Pancreas (tissue), 10 donors: ENCODE measurements at places on chromosomes 5 and 9.

DNA sequence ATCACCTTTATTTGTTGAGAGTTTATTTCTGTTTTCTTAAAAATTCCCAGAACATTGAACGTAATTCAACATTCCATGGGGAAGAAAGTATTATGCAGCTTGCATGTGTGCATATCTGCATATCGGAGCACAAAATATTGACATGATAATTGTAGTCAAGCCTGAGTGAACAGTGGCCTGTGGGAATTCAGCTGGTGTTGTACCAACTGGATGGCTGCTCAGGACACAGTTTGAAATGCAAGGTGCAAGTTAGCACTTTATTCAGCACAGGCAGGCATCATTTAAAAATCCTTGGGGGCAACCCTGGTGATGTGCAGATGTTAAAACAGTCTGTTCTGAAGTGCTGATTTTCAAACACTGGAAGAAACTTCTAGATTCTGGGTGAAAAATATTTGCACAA is 82.4 kb downstream of the CNTLN start:
- DNase-seq, result no peak

DNA sequence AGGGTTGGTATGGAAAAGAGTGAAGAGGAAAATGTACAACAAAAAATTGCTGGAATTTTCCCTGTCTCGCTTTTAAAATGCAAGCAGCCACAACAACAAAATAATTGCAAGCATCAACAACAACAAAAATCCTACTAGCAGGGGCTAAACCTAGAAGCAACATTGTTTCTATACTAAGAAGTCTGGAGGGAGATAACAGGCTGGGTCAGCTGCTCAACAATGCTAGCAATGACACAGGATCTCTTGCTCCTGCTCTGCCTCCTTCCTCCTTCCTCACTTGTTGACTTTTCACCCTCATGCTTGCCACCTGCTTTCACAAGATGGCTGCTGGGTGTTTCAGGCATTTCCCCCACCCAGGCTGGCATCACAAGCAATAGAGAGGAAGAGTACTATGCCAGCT is 7.6 kb upstream of the AOPEP start:
- DNase-seq, result no peak

- DNase-seq, result no peak
Observed at GRCh38 chr5:27172693-27173092, 134.3 kb upstream of the CDH9 start.

GRCh38 chr9:68530618-68531017 is 10.1 kb downstream of the TMEM252 start:
- DNase-seq, result peak; percentile 38

DNA sequence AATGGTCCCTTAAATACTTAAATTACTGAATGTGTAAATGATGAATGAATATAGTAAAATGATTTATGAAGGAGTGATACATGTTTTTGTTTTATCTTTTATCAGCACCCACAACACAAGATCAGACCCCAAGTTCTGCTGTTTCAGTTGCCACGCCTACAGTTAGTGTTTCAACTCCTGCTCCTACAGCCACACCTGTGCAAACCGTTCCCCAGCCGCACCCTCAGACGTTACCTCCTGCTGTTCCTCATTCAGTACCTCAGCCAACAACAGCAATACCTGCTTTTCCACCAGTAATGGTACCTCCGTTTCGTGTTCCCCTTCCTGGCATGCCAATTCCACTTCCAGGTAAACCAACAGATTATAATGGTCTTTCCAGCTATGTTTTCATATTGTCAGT is 16.3 kb downstream of the TCERG1 start:
- no peak for DNase-seq

GRCh38 chr5:61123145-61123544 is 39.1 kb downstream of the SMIM15 start:
- no peak for DNase-seq

DNA sequence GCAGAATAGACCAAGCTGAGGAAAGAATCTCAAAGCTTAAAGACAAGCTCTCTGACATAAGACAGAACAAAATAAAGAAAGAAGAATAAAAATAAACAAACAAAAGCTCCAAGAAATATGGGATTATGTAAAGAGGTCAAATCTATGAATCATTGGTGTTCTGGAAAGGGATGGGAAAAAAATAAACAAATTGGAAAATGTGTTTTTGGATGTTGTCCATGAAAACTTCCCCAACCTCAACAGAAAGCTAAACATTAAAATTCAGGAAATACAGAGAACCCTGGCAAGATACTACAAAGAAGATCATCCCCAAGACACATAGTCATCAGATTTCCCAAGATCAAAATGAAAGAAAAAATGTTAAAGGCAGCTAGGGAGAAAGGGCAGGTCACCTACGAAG is 662.0 kb upstream of the CDH18 start:
- no peak for DNase-seq

DNA sequence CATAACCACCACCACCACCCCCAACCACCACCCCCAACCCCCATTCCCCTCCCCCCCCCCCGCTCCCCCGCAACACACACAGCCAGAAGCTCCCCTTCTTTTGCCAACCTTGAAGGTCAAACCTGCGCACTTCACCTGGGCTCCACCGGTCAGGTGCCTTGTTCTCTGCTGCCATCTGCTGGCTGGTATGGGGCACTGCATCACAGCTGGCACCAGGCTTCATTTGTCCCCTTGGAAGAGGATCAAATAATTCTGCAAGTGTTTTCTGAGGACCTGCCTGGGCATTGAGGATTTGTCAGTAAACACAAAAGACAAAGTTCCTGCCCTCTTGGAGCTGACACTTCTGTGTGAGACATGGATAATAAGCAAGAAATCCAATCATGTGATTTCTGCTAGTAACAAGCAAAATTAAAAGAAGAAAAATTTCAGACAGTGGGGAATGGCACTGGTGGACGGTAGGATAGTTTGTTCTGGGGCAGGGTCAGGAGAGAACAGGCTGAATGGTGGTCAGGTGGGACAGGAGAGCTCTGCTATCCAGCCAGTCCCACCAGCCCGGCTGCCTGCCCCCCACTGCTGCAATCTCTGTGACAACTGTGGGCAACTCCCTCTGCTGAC is 55.6 kb upstream of the LMX1B start:
- peak; percentile 42 for DNase-seq

DNA sequence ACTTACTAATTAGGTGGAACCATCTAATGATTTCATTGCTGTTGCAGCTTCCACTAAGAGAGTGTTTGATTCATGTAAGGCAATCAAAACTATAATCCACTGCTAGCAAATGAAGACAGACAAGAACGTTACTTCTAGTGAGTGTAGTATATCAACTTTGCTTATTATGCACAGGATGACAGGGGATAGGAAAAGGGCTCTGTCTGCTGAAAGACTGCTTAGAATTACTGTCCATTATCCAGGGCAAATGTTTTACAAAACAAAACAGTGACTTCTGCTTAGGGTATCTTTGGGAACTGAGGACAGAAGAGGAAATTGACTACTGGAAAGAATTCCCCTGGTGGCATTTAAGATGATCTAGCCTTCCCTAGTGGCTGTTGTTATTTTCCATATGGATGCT is 40.2 kb downstream of the PLPPR1 start:
- no peak for DNase-seq

GRCh38 chr9:133761641-133762248 is 23.6 kb upstream of the SARDH start:
- no peak for DNase-seq
